ENCODE measurements at places on chromosomes 2 and 18. TPM values are rescaled to one million over a fixed set of nuclear protein-coding genes. Genes with fewer than 3 reads are reported as not detected.

- H3K4me1 ChIP-seq, result no peaks in the 10 kb centered on the region
- H3K27me3 ChIP-seq, result no peaks in the 10 kb centered on the region
- H3K4me3 ChIP-seq, result no peak overlapping the region
- DNase-seq, result no peak
- no peaks in the 10 kb centered on the region for H3K36me3 ChIP-seq
- no peak overlapping the region for H3K27ac ChIP-seq
Observed at GRCh38 chr2:81304154-81304830, 999.7 kb upstream of the LRRTM1 start.

GRCh38 chr2:14072338-14072737 lies 560.2 kb upstream of the LRATD1 start:
- no peaks in the 10 kb centered on the region for H3K4me1 ChIP-seq
- no peaks in the 10 kb centered on the region for H3K27me3 ChIP-seq
- H3K36me3 ChIP-seq, result no peaks in the 10 kb centered on the region
- H3K4me3 ChIP-seq, result no peak overlapping the region
- no peak overlapping the region for H3K27ac ChIP-seq

- H3K4me1 ChIP-seq, result no peaks in the 10 kb centered on the region
- H3K27ac ChIP-seq, result no peak overlapping the region
- no peak overlapping the region for H3K4me3 ChIP-seq
- H3K36me3 ChIP-seq, result no peaks in the 10 kb centered on the region
Observed at GRCh38 chr2:235087832-235088495, 136.1 kb downstream of the SH3BP4 start.

GRCh38 chr18:79169958-79170555 lies 100.9 kb downstream of the ATP9B start:
- no peak for DNase-seq
- no peak overlapping the region for H3K27ac ChIP-seq
- peaks cover 14% of the 10 kb centered on the region for H3K36me3 ChIP-seq

CRYBA2 gene
- total RNA-seq, result not detected

GRCh38 chr2:216829533-216829932 lies 30.3 kb downstream of the TNP1 start:
- H3K27me3 ChIP-seq, result peaks cover 23% of the 10 kb centered on the region
- H3K27ac ChIP-seq, result no peak overlapping the region
- H3K4me3 ChIP-seq, result no peak overlapping the region

- no peak overlapping the region for H3K4me3 ChIP-seq
- H3K27me3 ChIP-seq, result peaks cover 2% of the 10 kb centered on the region
- no peaks in the 10 kb centered on the region for H3K36me3 ChIP-seq
- peaks cover 5% of the 10 kb centered on the region for H3K4me1 ChIP-seq
- H3K27ac ChIP-seq, result no peak overlapping the region
Observed at GRCh38 chr18:46393230-46393629, 263.8 kb downstream of the LOXHD1 start.

PPP3R1 gene
- total RNA-seq, result 83.8 TPM

ALPI gene
- total RNA-seq, result not detected

- no peaks in the 10 kb centered on the region for H3K27me3 ChIP-seq
- DNase-seq, result no peak
- no peaks in the 10 kb centered on the region for H3K36me3 ChIP-seq
- H3K4me3 ChIP-seq, result no peak overlapping the region
Observed at GRCh38 chr2:16191431-16192200, 251.3 kb downstream of the MYCN start.

GRCh38 chr2:231184319-231184718 lies 14.1 kb upstream of the ARMC9 start:
- H3K36me3 ChIP-seq, result no peaks in the 10 kb centered on the region
- peaks cover 12% of the 10 kb centered on the region for H3K27me3 ChIP-seq
- no peak for DNase-seq
- H3K4me1 ChIP-seq, result peaks cover 9% of the 10 kb centered on the region

DNA sequence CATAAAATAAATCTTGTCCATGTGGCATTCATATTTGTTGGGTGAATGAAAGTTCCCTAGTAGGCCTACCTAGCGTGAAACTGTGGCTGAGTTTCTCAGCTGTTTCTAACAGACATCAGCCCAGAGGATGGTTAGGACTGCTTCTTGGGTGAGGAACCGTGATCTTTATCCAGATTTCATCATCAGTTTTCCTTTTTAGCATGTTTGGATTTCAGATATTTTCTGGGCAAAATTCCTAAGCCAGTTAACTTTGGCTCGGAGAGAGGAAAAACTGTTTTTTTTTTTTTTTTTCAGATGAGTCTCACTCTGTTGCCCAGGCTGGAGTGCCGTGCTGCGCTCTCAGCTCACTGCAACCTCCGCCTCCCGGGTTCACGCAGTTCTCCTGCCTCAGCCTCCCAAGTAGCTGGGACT lies 53.5 kb downstream of the DGKD start:
- H3K4me1 ChIP-seq, result peaks cover 34% of the 10 kb centered on the region
- no peak for DNase-seq
- H3K27ac ChIP-seq, result no peak overlapping the region

CREG2 gene
- not detected for total RNA-seq

CFC1 gene
- not detected for total RNA-seq

GRCh38 chr18:79826966-79827365 lies 29.2 kb downstream of the KCNG2 start:
- H3K36me3 ChIP-seq, result no peaks in the 10 kb centered on the region
- no peak for DNase-seq
- H3K4me1 ChIP-seq, result no peaks in the 10 kb centered on the region
- H3K27me3 ChIP-seq, result no peaks in the 10 kb centered on the region
- no peak overlapping the region for H3K27ac ChIP-seq

DNA sequence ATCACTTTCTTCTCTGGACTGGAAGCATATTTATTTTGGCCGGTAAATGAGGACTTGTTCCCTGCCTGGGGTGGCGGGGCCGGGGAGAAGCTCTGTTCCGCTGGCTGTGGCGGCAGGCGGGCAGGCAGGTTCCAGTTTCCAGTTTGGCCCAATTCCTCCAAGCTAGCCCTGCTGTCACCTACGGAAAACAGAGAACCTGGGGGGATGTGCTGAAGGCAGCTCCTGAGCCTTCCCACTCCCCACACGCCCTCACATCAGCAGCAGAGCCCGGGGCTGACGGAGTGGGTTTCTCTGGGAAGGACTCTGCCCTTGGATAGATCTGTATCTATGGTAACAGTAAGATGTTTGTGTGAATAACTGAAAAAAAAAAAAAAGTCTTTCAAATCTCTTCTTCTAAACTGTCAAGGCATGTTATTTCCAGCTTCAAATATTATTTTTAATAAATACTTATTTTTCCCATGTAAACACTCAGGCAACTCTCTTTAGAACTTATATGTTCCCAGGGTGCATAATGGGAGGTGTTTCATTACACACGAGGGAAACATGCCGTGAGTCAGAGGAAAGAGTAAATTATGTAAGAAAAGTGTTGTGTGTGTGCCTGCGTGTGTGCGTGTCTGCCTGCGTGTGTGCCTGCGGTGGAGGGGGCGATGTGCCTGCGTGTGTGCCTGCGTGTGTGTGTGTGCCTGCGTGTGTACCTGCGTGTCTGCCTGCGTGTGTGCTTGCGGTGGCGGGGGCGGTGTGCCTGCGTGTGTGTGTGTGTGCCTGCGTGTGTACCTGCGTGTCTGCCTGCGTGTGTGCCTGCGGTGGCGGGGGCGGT lies 116.1 kb upstream of the ZNF516 start:
- no peaks in the 10 kb centered on the region for H3K4me1 ChIP-seq
- no peaks in the 10 kb centered on the region for H3K36me3 ChIP-seq
- H3K27me3 ChIP-seq, result no peaks in the 10 kb centered on the region
- DNase-seq, result no peak
- no peak overlapping the region for H3K4me3 ChIP-seq

GRCh38 chr2:22748909-22749308 lies 636.1 kb upstream of the KLHL29 start:
- no peak overlapping the region for H3K4me3 ChIP-seq
- H3K27me3 ChIP-seq, result no peaks in the 10 kb centered on the region
- H3K4me1 ChIP-seq, result no peaks in the 10 kb centered on the region
- H3K36me3 ChIP-seq, result no peaks in the 10 kb centered on the region
- no peak for DNase-seq
- no peak overlapping the region for H3K27ac ChIP-seq

COLEC11 gene
- total RNA-seq, result 0.47 TPM

ZFP36L2 gene
- 93.1 TPM for total RNA-seq

Measured in activated CD4-positive, alpha-beta T cell treated with anti-CD3 and anti-CD28 coated beads, Interleukin-2, amount 10 ng/mL, durations not matched to agents 24 days and 14 days (primary cell).